SW 1271 (cell line): ENCODE measurements at places on chromosomes 5 and 9.

DNA sequence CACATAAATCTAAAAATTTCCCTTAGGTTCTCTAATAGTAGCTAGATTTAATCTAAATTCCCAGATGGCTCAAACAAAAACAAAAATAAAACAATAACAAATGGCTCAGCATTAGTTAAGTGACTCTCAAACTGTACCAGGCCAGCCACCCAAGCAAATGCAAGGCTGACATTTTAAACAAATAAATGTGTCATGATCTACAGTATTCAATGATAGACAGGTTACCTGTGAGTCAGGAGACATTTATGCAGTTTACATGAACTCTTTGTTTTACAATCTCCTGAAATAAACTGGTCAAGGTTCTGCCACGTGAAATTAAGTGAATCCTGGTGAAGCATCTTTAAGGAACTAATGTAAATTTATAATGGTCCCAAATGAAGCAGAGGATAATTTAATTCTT, 580.2 kb upstream of the PTPRD start:
- no peak for DNase-seq

GRCh38 chr5:168464214-168464613, 22.1 kb upstream of the RARS1 start:
- DNase-seq: no peak

DNA sequence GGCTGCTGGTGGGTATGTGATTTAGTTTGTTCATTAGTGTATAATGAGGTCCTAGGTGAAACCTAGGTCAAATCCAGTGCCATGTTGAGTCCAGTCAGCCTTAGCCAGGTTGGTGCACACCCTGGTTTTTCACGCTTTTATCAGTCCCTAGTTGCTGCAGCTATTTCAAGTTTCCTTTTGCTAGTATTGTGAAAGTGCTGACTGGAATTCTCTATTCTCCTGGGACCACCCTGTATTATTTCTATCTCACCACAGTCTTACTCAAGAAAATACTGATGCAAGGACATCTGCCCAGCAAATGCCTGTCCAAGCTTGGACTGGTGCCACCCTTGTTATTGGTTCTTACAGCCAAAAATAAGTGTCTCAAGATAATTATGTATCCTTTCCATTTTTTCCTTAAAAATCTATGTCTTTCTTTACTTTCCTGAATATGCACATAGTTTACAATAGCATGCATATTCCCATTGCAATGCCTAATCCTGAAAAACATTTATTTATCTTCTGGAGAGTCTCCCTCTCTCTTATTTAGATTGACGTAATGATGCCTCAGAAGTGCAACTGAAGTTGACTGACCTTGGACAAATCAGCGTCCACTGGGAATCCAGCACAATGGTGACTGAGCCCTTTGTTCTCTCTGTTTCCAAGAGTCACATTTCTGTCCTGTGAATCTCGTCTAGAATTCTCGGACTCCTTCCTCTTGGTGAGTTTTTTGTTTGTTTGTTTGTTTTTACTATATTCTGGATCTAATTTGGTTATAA, 1075.0 kb downstream of the CDH9 start:
- no peak for DNase-seq

DNA sequence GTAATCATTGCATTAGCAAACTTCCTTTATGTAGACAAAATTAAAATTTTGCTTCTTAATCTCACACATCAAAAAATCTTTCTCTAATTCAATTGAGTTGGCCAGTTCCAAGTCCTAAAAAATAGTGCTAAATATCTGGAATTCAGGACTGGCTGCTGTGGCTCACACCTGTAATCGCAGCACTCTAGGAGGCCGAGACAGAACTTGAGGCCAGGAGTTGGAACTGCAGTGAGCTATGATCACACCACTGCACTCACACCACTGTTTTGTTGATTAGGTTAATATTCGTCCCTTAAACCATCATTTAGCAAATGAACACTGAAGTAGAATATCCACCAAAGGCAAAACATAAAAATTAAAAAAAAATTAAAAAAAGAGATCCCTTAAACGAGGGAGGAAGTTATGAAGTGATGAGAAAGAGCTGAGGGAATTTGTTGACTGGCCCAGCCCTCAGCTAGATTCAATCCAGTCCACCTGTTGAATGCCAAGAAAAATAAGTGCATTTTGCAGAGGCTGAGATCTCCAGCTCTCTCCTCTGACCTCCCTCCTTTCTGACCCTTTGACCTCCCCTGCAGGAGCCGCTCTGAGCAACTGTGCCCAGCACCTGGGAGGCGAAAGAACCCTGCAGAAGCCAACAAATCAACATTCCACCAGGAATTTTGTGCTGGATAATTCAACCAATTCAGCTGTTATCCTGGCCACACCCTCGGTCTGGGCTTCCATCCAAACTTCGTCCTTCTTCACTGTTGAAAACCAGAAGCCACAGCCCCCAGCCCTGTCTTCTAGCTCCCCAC, 96.8 kb downstream of the OR2K2 start:
- DNase-seq: no peak

- no peak for DNase-seq
Observed at GRCh38 chr5:15285901-15286583, 213.9 kb upstream of the FBXL7 start.

GRCh38 chr5:103938146-103938695, 375.6 kb upstream of the NUDT12 start:
- DNase-seq: no peak

DNA sequence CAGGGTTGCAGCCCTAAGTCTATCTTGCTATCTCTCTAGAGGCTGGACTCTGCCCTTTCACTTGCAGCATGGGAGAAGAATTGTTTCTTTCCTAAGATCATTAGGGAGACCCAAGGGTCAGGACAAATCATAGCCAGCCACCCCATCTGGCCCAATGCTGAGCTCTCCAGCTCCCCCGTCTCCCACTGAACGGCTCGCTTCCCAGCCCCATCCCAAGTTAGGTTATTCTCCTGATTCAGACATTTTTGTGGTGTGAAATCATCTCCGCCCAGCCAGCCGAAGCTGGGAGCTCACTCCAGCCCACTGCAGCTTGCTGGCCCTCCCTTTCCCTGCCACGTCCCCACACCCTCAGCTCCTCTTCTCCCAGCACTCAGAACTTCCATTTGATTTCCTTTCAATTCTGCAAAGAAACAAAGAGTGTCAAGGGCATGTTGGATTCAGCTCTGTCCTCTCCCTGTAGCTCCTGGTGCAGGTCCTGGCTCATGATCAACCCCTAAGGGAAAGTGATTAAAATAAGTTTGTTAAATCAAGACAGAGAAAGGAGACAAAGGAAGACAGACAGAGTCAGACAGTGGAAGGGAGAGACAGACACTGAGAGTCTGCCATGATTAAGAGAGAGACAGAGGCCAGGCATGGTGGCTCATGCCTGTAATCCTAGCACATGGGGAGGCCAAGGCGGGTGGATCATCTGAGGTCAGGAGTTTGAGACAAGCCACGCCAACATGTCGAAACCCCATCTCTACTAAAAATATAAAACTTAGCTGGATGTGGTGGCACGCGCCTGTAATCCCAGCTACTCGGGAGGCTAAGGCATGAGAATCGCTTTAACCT, 12.6 kb upstream of the SPARC start:
- DNase-seq: peak; percentile 80

- DNase-seq: no peak
Observed at GRCh38 chr9:99735041-99735440, 86.6 kb upstream of the NR4A3 start.

- DNase-seq: no peak
Observed at GRCh38 chr5:178994580-178995340, at the start of gene GRM6. TSS of gene GRM6 (minus strand) at chr5:178995320. CDS start at chr5:178994944, 376 bp downstream.

GRCh38 chr5:79008362-79008761, 23.3 kb upstream of the ARSB start:
- no peak for DNase-seq

DNA sequence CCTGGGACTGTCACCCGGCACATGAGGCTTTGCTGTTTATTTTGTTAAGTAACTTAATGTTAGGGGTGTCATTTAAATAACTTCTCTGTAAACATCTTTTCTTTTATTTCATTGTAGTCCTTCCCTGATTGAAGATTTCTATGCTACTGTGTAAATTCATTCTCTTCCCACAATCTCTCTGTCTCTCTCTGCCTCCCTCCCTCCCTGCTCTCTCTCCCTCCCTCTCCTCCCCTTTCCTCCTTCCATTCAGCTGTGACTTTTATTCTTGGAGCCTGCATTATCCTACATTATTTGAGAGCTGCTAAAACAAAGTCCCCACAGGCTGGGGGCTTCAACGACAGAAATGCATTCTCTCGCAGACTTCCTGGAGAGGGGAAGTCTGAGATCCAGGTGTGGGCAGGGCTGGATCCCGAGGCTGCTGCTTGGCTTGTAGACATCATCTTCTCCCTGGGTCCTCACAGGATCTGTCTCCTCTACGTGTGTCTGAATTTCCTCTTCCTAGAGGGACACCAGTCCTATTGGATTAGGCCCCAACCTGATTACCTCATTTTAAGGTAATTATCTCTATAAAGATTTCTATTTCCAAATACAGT, 18.4 kb downstream of the UBE2QL1 start:
- DNase-seq: no peak

DNA sequence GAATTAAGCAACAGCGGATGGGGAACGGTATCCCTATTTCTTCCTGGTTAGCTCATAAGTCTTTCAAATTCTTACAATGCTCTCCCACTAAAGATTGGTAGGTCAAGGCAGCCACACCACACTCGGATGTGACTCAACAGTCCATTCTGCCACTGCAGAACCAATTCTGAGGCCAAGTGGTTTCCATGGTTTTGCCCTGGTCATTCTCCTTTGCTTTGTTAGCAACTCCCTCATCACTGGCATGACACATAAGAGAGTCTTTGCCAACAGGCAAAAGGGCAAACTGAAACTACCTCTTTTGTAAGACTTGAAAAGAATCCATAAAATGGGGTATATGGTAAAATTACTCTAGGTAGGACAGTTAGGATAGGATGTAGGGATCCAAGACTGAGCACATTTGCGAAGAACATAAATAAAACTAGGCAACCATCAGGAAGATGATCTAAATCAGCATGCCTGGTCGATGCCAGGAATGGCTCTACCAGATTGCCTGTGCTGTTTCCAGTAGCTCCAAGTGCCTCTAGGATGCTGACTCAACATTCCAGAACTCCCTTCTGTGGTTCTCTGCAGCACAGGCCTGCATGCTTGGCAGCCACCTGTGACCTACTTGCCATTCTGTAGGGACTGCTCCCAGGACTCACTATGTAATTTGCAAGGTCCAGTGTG, 105.4 kb downstream of the DCP2 start:
- no peak for DNase-seq

- no peak for DNase-seq
Observed at GRCh38 chr5:38099205-38100168, 158.9 kb upstream of the EGFLAM start.

DNA sequence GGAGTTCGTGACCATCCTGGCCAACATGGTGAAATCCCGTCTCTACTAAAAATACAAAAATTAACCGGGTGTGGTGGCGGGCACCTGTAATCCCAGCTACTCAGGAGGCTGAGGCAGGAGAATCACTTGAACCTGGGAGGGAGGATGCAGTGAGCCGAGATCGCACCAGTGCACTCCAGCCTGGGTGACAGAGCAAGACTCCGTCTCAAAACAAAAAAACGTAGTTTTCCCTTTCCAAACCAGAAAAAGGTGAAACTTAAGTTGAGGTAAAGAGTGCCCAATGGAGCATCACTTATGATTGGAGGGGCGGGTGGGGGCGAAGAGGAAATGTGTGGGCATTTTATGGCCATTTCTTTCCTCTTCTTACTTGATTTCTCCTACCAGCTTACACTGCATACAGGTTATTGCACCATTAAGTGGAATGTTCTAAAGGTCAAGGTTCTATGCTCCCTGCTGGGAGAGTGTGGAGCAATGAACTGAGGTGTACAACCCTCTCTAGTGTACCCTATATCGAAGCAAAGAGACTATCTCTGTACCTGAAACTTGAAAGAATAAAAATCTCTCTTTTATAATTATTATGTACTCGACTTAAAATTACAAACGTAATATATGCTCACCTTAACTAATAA, 136.2 kb downstream of the DEPDC1B start:
- DNase-seq: no peak

DNA sequence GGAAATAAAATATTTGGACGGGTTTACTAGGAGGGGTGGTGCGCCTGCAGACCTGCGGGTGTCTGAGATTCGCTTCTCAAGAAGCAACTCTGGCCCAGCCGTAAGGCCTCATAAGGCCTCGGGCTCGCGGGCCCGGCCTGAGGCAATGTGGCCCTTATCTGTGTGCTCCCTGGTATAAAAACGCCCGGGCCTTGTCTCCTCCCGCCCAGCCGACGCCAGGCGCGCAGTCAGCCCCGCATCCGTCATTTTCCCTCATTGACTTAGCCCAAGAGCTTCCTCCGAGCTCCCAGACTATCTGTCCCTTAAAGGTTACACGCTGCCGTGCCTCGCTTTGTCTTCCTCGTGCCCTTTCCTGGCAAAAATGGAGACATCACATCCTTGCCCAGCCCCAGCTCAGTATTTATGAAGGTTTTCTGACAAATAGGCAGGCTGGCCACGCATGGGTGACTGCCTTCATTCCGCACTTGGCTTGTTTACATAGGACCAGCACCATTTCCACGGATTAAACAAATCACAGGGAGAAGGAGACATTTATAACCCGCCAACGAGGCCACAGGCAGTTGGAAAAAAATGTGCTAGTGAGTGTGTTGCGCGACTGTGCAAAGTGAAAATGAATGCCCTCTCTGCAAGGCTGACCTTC, 74.5 kb upstream of the TBCA start:
- DNase-seq: no peak

DNA sequence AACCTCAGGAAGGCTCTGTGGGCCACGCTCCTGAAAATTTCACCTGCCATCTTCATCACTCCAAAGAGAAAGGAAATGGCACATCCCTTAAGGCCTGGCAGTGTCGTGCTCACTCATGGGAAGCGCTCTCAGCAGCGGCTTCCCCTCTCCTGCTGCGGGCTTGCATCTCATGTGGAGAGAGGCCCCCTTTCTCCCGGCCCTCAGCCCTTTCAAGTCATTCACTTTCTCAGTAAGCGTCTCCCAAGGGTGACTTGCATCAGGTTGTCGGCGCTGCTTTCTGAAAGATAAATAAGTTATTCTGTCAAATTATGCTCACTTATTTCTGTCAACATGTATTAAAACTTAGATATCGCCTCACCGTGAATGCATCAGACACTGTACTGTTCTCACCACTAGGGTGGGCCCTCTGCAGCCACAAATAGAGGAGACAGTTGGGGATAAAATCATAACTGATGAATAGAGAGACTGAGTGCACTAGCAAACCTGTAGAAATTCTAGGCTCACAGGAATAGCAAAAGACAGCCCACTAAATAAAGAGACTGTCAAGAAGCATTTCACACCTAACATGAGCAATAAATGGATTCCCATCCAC, 174.6 kb downstream of the RFK start:
- no peak for DNase-seq

DNA sequence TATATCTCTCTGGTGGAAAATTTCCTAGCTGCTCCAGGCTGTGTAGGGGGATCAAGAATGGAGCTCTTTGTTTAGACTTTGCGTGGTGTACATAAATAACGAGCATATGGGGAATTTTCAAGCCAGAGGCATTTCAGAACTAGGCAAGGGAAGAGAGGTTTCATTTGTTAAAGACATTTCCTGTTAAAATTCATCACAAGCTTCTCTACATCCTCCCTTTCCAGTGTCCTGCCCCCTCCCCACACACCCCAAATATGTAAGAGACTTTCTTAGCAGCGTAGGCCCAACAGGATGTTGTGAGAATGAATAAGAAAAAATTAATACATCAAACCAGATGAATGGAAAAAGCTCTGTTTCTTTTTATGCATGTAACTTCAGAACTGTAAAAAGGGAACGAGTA, 150.3 kb downstream of the GPBP1 start:
- no peak for DNase-seq
